NCI-H187 (cell line): ENCODE measurements at places on chromosomes 4 and X.

DNA sequence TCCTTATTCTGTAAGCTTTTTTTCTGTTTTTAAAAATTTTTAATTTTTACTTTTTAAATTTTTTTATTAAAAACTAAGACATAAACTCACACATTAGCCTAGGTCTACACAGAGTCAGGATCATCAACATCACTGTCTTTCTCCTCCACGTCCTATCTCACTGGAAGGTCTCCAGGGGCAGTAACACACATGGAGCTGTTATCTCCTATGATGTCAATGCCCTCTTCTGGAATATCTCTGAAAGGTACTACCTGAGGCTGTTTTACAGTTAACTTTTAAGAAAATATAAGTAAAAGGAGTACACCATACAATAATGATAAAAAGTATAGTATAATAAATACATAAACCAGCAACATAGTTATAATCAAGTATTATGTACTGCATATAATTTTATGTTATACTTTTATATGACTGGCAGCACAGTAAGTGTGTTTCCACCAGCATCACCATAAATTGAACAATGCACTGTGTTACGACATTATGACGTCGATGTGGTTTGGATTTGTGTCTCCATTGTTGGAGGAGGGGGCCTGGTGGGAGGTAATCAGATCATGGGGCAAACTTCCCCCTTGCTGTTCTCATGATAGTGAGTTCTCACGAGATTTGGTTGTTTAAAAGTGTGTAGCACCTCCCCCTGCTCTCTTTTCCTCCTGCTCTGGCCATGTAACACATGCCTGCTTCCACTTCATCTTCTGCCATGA, 21.3 kb downstream of the IL15 start:
- no peak for DNase-seq

- no peak for DNase-seq
Measured at GRCh38 chr4:70754470-70754869, 32.7 kb downstream of the RUFY3 start.

DNA sequence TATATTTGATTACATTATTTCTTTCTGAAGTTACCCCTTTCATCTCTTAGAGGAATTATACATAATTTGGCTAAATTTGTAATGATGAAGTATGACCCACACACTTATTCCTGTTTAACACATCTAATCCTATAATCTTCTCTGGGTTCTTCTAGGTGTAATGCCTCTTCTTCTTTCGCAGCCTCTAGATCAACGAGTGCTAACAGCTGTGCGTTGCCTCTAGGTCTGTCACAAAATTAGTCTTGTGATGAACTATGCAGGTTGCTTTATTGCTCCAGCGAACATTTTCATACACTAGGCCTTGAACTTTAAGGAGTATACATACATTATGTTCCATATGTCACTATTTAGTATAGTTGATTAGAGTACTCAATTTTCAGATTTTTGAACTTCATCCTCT, 89.9 kb downstream of the TTC29 start:
- DNase-seq: no peak

DNA sequence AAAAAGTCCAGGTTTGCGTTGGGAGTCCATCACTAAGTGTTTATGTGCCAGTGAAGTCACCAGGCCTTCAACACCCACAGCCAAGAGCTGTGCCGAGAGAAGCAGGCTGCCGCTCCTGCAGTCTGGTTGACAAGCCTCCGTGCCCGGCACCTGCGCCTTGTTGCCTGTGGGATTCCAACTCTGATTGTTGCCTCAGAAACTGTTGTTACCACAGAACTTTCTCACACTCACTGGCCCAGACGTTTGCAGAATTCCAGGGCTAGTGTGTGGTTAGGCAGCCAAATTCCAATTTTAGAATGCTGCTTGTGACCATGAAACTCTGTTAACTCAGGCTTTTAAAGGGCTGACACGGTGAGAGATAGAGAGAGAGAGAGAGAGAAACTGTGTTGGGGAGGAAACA, 119.5 kb upstream of the LIMCH1 start:
- DNase-seq: no peak

DNA sequence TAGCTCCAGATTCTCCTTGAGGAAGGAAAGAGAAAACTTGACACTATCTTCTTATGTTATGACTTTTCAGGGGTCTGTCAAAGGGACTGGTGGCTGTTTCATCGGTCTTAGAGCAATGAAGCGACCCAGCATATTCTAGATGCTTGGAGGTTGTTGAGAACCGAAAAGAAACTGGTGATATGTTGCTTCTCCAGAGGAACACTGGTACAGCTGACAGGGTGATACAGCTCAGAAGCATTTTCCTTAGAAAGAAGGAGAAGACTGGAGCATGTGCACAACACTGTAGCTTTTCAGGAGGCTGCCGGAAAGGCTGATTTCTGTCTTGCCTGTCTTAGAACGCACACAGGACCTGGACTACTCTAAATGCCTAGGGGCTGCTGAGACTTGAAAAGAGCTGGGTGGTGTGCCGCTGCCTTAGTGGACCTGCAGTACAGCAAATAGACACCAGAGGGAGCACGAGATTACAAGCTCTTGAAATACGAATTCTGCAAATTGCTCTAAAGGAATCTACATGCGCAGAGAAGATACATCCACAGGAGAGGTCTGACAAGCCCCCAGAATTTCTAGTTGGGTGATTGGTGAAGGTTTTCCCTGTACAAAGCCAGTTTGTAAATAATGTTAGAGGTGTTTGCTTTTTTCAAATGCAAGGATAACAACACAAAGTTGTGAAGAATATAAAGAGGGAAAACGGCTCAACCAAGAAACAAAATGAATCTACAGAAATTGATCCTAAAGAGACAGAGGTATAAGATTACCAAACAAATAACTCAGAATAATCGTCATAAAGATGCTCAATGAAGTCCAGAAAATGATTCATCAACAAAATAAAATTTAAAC, 223.1 kb upstream of the DMD start:
- DNase-seq: no peak

- no peak for DNase-seq
Measured at GRCh38 chr4:128462103-128462783, 174.6 kb upstream of the PGRMC2 start.

DNA sequence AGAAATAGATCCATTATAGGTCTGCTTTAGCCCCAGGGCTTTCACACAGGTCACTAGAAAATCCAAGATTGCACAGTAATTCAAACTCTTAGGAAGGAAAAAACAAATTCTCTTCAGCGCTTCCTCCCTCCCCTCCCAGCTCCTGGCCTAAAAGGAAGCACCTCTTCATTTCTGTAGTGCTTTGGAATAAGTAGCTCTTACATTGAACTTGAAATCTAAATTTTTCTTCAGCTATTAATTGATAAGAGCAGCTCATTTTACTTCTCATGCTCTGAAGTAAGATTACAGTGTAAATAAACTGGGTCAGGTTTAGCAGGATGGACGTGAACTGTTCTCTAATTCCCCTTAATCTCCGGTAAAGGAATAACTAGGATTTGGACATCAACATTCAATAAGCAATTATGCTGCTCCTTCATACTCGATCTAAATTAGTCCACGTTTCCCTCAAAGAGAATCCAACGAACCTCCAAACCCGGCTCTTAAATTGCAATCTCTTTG, 10.9 kb upstream of the SEL1L3 start:
- no peak for DNase-seq

DNA sequence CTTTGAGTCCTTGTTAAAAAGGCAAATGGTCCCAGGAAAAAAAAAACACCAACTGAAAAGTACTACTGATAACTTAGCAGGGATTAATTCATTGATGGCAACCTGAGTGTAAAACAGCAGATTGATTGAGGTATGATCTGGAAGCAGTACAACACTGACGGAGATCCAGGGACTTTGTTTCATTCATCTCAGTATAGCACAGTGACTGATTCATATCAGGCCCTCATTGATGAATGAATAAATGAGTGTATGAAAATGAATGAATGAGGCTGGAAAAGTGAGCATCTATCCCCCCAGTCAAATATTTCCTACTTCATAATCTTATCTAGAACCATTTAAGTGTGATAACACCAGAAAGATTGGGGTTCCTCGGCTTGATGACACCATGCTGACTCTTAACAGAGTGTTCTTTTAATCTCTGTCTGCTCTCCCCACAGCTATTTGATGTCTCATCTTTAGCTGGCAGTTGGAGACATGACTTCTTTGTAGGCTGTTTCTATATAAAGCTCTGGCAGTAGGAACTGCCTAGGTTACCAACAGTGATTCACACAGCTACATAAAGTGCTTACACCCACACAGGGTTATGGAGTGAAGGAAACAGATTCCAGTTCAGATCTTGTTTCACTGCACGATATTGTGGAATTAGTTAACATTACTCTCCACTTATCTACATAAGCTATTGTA, 18.6 kb upstream of the RNF128 start:
- DNase-seq: no peak

DNA sequence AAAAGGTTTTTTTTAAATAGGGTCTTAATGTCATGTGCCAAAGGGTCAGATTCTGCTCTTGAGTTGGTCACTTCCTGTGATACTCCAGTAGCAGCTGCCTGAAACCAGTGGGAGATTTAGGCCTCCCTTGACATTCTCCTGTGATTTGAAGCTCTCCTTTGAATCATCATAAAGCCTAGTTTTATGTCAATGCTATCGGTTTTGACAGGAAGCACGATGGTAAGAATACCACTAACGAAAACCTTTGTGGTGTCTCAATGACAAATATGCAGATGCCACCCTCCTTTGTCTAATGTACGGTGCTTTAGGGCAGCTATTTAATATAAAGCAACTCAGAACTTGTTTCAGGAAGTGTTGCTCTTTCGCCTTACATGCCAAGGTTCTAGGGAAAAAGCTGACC, 44.2 kb downstream of the CCNI start:
- DNase-seq: no peak

GRCh38 chr4:145531859-145532258, 50.2 kb downstream of the SMAD1 start:
- DNase-seq: no peak

GRCh38 chrX:108396188-108396891, 41.9 kb downstream of the COL4A6 start:
- DNase-seq: no peak

GRCh38 chr4:93409035-93409434, 419.5 kb upstream of the ATOH1 start:
- DNase-seq: no peak

DNA sequence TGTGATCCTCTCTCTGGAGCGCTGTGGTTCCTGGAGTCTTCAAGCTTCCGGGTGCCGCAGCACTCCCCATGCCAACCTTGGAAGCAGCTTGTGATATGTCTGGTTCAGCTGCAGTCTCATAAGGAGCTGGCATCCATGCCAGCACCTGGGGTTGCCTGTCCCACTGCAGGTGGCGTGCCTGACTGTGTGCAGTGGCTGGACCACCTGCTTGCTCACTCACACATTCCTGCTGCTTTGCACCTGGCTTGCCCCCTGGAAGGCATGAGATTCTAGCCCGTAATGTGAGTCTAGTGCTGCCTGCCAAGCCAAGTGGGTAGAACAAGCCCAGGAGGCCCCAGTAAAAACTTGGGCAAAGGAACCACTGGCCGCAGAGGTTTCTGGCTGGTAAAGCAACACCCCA, 687.2 kb upstream of the AADAT start:
- DNase-seq: no peak

DNA sequence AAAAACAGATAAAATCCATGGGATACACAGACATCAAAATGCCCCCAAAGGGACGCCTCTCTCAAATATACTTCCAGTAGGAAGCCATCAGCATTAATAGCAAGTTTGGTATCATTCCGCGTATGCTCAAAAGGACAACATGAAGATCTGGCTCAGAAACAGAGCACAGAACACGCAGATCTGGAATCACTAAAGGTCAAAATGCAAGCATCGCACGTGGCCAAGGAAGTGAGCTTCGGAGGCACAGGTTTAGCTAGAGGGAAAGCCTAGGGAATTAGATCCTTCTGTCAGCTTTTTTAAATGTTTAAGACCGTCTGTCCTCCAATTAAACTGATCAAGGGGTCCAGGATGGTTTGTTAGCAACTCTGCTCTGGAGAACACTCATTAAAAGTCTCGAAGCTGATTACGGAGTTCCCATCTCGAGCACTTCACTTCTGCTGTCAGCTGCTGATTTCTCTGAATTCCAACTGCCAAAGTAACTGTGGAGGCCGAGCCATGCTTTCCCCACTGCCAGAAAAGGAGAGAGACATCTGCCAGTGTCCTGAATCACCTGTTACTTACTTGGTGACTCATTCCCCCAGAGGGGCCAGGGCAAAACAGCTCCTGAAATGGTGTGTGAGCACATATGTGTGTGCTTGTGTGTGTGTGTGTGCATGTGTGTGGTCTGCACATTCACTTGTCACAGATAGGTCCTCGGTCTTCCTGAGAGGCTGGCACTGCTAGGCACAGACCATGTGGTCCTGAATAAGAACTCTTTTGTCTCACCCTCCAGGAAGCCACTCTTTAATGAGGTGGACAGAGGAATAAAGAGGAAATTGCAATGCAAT, 177.7 kb upstream of the PPARGC1A start:
- DNase-seq: no peak

DNA sequence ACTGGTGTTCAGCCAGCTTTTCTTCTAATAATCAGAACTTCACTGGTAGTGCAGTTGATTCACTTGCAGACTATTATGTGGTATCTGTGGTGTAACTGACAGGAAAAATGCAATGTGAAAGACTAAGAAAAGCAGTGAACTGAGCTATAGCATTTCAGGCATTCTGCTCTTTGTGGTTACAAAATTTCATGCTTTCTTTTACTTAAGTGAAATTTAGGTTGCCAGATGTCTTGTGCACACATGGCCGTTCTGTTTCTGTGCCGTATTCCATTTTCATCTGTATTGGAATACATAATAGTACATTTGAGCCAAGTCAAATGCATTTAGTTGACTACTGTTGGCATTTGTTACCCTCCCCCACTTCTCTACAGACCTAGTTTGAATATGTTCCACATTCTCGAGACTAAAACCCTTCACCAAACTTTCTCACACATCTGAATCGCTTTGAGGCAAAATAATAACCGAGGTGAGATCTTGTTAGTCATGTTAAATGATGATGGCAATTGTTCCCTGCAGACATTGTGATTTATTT, 8.2 kb downstream of the RTL3 start:
- DNase-seq: no peak

DNA sequence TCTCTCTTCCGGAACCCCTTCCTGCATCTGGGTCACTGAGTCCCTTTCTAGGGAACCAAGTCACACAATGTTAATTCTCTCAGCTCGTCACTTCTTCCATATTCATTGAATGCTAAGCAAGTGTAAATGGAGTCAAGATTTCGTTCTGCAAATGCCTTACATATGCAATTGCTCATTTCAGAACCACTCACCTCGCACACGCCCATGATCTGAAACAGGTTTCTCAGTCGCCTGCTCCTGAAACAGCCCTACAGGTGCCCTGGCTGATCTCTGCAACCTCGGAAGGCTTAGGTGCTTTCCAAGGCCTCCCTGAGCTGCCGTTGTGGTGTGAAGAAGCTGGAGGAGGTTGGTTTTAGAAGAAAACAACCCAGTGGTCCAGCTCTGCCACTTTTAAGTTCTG, 100.8 kb upstream of the MSX1 start:
- DNase-seq: no peak

- no peak for DNase-seq
Measured at GRCh38 chr4:158850371-158850770, 81.5 kb downstream of the FNIP2 start.

GRCh38 chr4:76601791-76602190, 166.8 kb downstream of the SHROOM3 start:
- no peak for DNase-seq

- no peak for DNase-seq
Measured at GRCh38 chr4:146273204-146273901, 59.0 kb downstream of the REELD1 start.
